NCI-H526 (cell line): ENCODE measurements at places on chromosomes 5 and 9.

- DNase-seq, result peak; percentile 68
Measured at GRCh38 chr9:37035648-37036370, 1.7 kb upstream of the PAX5 start.

DNA sequence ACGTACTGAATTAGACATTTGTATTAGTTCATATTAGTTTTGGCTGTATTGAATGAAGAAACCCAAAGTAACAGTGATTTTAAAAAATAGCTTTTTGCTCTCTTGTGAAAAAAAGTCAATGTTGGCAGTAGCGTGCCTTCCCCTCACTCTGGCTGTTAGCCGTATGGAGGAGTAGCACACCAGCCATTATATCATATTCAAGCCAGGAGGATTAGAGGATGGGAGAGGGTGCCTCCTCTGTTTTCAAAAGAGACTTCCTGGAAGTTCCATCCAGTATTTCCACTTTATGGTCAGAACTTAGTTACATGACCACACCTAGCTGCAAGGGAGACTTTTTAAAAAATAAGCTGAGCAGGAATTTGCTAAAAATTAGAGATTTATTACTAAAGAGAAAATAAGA, 41.2 kb downstream of the GPR21 start:
- no peak for DNase-seq

- DNase-seq, result no peak
Measured at GRCh38 chr9:128595471-128595870, 43.1 kb downstream of the SPTAN1 start.

DNA sequence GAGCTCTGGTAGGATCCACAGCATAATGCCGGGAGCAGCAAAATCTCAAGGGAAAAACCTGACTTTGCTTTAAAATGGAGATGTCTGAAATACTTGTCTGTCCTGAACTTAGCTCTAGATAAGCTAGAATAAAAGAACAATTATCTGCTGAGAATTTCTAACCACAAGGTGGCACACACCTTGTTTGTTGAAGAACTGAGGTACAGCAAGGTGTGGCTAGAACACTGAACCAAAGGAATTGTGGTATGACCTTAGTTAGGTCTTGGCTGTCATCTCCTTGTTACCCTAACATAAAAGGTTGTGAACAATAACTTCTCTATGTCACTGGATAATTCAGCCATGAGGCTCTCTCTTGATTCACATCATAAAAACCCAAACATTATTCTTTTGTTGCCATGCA, 72.3 kb upstream of the ANXA1 start:
- DNase-seq, result peak; percentile 18
